ENCODE measurements at places on chromosomes 3 and 15.

- DNase-seq = no peak
Measured at GRCh38 chr3:29077356-29077755, 203.5 kb upstream of the RBMS3 start.

GRCh38 chr3:151096716-151097115 is 11.3 kb downstream of the MED12L start:
- no peak for DNase-seq

DNA sequence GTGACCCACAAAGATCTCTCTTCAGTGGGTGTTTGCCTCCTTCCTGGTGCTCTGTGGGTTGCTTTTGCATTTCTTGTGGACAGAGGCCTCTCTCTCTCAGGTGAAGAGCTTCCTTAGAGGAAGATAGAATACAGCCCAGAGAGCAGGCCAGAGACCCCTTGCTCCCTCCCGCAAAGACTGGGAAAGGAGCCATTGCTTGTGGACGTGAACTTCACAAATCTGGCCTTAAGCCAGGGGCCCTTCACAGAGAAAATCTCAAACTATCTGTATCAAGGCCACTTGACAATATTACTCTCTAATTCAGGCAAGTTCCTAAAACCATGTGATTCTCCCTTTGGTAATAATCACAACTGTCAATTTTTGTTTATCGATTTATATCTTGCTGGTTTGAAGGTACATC is 30.4 kb upstream of the CLK3 start:
- DNase-seq = no peak

- DNase-seq = no peak
Measured at GRCh38 chr3:122255757-122256439, 69.2 kb upstream of the CSTA start.

DNA sequence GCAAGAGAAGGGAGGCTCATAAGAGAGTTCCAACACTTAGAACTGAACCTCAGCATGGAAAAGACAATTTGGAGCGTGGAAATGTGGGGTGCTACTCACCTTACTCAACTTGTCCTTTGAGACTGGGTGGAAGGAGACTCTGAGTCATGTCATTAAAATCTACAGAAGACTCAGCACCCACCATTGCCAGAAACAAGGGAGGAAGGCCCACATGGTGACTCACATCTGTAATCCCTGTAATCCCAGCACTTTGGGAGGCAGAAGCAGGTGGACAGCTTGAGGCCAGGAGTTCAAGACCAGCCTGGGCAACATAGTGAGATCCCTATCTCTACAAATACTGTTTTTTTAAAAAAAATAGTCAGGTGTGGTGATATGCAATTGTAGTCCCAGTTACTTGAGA is 161.9 kb upstream of the UBE3A start:
- DNase-seq = no peak

Measured in NCI-H2171 (cell line).